ENCODE measurements at places on chromosomes 6 and 20.

GRCh38 chr6:42821846-42822245, 40.0 kb downstream of the BICRAL start:
- DNase-seq, result no peak

GRCh38 chr6:19994909-19995308, 157.7 kb downstream of the ID4 start:
- no peak for DNase-seq

GRCh38 chr20:4303136-4303535, 287.8 kb upstream of the RNF24 start:
- no peak for DNase-seq

DNA sequence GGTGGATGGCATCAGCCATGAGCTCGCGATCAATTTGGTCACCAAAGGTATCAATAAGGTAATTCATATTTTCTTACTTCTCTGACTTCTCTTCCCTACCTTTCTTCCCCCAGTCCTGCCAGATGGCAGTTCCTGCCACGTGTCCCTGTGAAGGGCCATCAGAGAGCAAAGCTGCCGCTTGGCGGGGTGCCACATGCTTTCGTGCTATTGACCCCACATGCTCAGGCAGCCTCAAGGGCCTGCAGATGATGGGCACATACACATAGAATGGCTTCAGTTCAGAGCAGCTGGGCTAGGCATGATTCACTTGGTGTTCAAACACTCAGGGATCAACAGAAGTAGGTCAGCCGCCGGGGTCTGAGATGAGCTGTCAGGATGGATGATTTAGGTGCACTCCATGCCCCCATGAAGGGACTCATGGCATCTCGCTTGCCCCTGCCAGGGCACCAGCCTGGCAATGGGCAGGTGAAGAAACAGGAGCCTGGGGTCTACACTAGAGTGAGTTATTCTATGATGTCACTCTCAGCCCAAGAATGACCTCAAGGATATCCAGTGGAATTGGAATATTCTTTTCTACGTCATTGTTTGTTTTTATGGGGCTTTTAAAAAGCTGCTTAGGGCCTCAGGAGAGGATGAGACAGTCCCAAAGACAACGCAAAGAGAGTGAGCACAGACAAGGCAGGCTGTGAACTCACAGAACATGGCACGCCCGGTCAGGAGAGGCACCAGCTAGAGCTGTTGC, 25.5 kb downstream of the BANF2 start:
- DNase-seq, result no peak

- DNase-seq, result no peak
Observed at GRCh38 chr6:72740135-72740534, 118.3 kb downstream of the KCNQ5 start.

DNA sequence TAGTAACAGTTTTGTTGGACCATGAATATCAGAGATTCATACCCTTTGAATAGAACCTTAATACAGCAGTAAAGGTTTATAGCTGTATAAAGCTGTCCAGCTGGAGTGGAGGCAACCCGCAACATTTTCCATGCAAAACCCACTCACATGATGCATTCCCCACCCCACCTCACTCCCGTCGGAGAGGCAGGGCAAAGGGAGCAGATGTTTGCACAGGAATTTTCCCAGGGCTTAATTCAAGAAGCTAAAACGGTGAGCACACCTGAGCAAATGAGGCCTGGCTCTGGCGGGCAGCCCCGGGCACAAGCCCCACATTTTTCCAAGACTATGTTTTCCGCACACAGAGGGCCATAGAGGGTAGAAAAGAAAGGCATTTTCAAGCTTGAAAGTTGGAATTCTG, 191.7 kb downstream of the FOXC1 start:
- DNase-seq, result no peak

DNA sequence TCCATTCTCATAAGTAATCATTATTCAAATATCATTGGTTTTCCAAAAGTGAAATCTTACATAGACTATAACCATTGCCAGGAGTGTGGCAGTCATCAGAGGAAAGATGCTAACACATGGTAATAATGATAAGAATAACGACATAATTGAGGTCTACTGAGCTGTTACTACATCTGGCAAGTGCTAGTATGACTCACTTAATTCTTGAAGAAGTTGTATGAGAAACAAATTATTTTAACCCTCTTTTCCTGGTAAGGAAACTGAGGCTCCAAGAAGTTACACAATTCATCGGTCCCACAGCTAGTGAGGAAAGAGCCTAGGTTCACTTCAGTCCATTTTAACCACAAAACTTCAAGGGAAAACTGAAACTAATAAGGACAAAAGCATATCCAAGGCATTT, 335.6 kb upstream of the BTBD3 start:
- DNase-seq, result no peak

- DNase-seq, result no peak
Observed at GRCh38 chr6:46909371-46909770, 12.4 kb downstream of the ADGRF5 start.

GRCh38 chr20:58598211-58599015, 52.7 kb upstream of the STX16 start:
- DNase-seq, result no peak

- DNase-seq, result no peak
Observed at GRCh38 chr20:50336661-50337060, 146.0 kb downstream of the CEBPB start.

- no peak for DNase-seq
Observed at GRCh38 chr6:4297348-4297747, 162.0 kb upstream of the ECI2 start.

- DNase-seq, result no peak
Observed at GRCh38 chr6:121858310-121858709, 422.9 kb downstream of the GJA1 start.

DNA sequence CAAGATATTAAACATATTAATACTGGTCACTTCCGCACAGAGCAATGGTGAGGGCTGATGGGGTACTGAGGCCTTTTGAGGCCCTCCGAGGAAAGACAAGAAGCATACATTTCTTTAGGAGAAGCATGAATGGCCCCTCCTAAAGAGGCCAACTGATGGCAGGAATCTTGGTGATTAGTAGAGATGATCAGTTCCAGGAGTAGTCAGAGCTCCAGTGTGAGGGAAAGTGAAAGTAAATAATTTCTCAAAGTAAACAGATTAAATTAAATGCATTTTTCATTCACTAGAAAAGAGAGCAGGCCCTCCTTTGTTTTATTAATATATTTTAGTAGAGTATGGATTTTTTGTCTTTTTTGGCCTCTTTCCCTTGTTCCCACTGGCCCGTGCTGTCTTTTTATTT, 38.2 kb downstream of the NOX3 start:
- no peak for DNase-seq

DNA sequence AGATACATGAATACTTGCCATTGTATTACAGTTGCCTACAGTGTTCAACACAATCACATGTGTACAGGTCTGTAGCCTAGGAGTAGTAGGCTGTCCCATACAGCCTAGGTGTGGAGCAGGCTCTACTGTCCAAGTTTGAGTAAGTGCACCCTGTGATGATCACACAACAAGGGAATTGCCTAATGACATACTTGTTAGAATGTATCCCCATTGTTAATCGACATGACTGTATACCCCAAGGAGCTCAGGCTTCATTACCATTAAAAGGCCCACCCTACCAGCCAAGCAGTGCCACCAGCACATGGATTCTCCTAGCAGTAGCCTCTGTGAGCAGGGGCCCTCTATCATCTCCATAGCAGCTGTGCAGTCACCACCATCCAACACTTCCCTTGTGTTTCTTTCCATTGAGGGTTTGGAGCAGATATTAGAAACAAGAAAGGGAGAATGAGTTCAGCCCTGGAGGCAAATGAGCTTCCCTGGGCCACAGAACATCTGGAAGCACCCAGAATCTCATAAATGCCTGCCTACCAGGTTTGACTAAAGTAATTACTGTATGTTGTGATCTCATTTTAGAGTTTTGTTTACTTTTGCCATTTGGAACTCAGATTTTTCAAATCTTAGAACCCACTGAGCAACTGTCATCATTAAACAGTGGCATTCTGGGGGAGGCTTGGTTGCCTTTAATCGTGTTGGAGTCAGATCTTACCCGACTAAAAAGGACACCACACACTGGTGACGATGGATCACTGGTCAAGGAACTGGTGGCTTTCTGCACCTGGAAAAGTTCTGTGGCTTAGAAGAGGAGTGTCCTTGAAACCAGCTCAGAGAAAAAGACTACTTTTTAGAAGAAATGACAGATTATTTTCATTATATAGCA, 104.9 kb downstream of the TULP4 start:
- no peak for DNase-seq

GRCh38 chr6:71499667-71500066, 211.1 kb downstream of the OGFRL1 start:
- no peak for DNase-seq

- no peak for DNase-seq
Observed at GRCh38 chr20:22303523-22303922, 280.8 kb downstream of the FOXA2 start.

- no peak for DNase-seq
Observed at GRCh38 chr6:44011350-44011920, 115.8 kb downstream of the MRPL14 start.

DNA sequence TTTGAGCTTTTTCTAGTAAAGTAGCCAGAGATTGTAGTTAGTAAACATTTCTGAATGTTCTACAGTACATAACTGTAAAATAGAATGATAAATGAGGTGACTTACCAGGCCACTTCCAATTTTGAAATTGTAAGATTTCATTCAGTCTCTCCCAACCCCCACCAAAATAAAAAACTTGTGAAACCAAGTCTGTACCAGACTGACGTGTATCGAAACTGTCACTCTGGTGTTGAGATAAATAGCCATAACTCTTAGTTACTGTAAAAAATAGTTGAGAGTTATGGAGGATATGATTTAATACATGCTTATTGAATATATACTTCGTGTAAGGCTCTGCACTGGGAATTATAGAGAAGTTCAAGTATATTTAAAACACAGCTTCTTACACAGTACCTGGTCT, 455.7 kb downstream of the PLCB1 start:
- DNase-seq, result no peak

GRCh38 chr6:52457096-52457495, 37.0 kb downstream of the EFHC1 start:
- DNase-seq, result no peak

GRCh38 chr20:23393996-23394775, 27.1 kb downstream of the NAPB start:
- no peak for DNase-seq

DNA sequence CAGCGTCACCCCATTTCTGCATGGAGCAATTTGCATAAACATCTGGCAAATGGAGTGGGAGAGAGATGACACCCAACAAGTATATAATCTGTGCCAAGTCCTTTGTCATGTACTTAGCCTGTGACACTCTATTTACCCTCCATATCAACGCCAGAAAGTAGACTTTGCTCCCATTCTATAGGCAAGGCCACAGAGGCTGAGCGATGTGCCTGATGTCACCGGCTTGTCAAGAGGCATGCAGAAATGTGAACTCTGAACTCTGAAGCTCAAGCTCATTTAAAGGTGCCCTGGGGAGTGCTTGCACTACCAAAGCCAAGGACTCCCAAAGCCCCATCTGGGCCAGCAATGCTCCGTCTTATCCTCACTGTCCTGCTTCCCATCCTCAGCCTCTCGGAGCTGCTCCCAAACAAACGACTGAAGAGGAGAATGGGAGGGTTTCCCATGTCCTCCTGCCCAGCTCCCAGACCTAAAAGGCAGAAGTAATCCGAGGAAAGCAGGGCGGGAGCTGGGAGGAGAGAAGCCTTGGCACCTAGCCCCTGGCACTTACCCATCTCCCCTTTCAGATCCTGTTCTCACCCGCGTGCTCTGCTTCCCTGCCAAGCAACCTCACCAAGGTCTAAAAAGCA, 9.2 kb downstream of the CPNE5 start:
- no peak for DNase-seq

- no peak for DNase-seq
Observed at GRCh38 chr20:44071057-44071456, 115.9 kb downstream of the JPH2 start.

- DNase-seq, result no peak
Observed at GRCh38 chr6:92446052-92446451, 973.3 kb downstream of the EPHA7 start.

All from hematopoietic multipotent progenitor cell treated with erythropoietin and hydrocortisone succinate and interleukin-3 and kit ligand, for 17 days (in vitro differentiated cells).